ENCODE measurements at places on chromosomes 6 and 20.

DNA sequence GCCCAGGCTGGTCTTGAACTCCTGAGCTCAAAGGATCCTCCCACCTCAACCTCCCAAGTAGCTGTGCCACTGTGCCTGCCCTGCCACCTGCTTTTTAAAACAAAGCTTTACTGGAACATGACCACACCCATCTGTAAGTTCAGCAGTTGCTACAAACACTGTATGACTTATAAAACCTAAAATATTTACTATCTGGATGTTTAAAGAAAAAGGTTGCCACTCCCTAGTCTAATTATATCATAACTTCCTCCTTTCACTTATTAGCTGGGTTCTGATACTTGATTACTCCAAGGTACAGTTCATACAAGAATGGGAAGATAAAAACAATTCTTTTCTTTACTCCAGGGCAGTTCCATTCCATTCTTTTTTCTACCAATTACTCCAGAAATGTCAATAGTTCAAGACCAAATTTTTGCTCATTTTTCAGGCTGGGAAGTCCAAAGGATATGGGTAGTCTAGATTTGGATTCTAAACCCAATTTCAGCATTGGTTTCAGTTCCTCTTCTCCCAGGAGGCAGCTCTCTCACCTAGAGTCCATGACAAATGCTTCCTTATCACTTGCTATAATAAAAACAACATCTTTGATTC is 63.1 kb downstream of the SEC63 start:
- DNase-seq: no peak

DNA sequence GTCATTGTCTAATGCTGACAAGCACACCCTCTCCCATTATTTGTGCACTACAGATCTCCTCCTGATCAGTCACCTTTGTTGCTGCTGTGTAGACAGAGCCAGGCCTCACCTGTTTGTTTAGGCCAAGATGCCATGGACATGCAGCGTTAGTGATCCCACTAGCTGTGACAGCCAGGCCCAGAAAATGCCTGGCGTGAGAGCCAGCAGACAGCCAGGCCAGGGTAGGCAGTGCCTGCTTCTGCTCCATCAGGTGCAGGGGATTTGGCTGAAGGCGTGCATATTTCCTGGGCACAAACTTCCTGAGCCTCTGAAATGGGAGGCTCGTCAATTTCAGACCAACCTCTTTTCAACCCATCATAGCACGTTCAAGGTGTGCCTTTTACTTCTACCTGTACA is 27.3 kb downstream of the MANBAL start:
- no peak for DNase-seq

- DNase-seq: no peak
Observed at GRCh38 chr20:58070664-58071196, 157.7 kb downstream of the ANKRD60 start.

GRCh38 chr6:35188886-35189285 is 24.9 kb upstream of the SCUBE3 start:
- no peak for DNase-seq
